Stimulated activated CD8-positive, alpha-beta memory T cell treated with anti-CD3 and anti-CD28 coated beads, Interleukin-2, amount 100 ng/mL, for 1 hour (primary cell): ENCODE measurements at places on chromosomes 3 and 15.

DNA sequence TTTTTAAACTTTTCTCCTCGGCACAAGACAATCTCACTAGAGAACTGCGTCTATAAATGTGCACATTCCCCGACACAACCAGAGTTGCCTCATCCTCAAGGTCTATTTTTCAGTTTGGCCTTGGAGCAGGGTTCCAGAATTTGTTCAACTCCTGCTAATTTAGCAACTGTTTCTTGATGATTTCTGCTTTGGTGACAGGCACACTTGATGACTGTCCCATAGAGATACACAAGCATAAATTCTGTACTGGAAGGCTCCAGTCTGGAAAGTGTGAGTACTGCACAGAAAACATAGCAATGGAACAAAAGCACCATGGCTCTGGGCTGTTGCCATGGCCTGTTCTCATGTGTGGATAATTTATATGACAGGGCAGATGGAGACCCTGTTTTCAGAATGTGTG lies 379.6 kb upstream of the PDZRN3 start:
- DNase-seq: no peak

- no peak for DNase-seq
Measured at GRCh38 chr3:117131259-117131658, 421.7 kb downstream of the TUSC7 start.

DNA sequence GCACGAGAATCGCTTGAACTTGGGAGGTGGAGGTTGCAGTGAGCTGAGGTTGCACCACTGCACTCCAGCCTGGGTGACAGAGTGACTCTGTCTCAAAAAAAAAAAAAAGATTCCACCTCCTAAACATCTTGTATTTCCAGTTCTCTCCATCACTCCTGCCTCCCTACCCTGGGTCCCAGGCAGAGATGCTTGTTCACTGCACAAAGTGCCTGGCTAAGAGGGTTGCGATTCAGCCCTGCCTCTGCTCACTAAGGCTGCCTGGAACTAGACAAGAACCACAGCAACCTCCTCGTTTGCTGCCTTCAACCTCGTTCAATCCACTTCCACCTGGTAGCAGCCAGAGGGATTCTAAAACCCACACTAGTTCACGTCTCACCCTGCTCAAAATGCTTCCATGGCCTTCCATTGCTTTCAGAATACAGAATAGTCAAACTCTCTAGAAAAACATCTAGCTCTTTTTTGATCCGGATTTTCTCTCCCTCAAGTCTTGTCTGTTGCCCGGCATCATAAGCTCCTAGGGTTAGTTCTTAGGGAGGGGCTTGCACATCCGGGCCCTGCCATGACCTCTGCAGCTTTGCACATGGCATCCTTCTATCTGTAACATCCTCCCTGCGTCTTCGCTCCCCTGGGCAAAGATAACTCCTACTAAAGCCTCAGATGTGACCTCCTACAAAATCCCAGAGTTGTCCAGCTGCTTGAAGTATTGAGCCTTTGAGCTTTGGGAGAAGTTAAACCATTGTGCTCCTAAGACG lies 1.0 kb upstream of the MCM2 start:
- DNase-seq: no peak

DNA sequence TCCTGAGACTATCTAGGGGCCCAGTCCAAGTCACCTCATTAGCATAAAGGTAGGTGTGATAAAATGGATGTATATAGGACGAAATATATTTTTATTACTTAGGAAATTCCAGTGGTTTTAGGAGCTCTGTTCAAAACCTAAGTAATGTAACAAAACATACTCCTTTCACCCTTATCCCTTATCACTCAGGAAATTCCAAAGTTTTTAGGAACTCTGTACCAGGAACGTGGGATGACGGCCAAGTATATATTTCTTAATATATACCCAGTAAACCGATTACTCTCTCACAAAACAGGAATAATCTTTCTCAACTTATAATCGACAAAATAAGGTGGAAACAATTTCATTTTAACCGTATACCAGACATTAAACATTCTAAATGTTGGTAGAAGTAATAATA lies 195.7 kb downstream of the ZPLD1 start:
- DNase-seq: no peak

- DNase-seq: no peak
Measured at GRCh38 chr3:40055361-40055760, 246.0 kb downstream of the MYRIP start.

GRCh38 chr3:195034101-195034500 lies 236.9 kb downstream of the XXYLT1 start:
- no peak for DNase-seq

DNA sequence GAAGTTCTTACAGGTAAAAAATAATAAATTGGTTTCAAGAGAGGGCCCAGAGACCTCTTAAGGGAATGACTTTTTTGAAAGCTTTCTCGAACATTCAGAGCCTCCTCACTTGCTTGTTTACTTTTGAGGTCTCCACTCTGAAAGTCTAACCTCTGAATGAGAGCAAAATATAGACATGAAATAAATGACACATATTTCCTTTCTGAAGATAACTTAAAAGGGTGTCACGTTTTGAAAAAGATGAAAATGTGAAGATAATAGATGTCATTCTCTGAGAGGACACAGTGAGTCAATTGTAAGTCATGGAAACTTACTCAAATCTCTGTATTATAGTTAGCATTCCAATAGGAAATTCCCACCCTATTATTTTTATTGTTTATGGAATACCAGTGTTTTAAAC lies 44.6 kb downstream of the HACD2 start:
- DNase-seq: no peak

- DNase-seq: no peak
Measured at GRCh38 chr3:194522579-194523046, 35.8 kb upstream of the ATP13A3 start.

- DNase-seq: no peak
Measured at GRCh38 chr15:40217166-40217824, 21.6 kb upstream of the PAK6 start.

DNA sequence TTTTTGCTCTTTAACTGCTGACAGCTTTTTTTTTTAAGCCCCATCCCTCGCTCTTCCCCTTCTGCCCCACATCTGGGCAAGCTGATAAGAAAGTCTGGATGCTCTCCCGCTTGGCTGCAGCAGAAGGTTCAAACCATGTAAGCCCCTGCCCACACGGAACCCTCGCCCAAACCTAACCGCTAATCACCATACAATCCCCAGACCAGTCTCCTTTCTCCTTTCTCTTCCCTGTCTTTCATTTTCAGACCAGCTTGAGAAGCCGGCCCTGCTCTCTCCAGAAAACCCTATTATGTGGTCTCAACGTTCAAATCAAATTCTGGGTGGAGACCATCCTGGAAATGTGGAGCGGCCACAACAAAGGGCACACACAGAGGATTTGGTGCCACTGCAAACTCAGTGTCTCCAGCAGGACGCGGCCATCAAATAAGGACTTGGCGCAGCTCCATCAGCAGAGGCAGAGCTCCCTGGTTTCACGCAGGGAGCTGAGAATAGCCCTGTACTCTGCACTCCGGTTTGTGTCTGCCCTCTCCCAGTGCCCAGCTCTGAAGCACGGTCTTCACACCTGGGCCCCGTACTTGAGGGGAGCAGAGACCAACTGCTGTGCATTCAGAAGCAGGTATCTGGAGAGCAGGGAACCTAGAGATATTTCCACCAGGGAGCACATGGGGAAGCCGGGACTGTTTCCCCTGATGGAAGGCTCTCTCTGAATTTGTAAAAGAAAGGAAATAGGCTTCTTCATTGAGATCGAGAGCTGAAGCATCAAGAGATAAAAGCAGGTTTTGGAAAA lies 92.6 kb downstream of the XXYLT1 start:
- DNase-seq: no peak

DNA sequence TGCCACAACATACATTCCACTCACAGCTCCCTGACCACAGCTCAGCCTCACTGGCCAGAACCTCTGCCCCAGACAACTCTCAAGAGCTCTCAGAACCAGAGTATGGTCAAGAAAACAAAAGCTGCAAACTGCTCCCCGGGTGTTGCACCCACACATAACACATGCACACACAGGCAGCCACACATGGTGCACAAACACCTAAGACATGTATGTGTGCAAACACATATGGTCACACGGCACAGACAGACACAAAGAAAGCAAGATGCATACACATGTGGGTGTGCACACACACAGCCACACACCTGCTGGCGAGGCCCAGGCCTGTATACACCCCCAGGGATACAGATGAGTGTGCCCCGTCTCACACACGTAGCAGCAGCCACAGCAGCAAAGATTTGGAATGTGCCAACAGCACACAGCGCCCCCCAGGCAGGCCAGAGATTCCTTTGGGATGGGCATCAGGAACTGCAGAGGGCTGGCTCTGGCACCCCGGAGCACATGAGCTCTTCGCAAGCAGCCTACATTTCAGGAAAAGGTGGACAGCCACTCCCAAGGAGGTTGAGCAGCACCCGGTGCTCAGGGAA lies 6.6 kb downstream of the KLF15 start:
- DNase-seq: no peak

DNA sequence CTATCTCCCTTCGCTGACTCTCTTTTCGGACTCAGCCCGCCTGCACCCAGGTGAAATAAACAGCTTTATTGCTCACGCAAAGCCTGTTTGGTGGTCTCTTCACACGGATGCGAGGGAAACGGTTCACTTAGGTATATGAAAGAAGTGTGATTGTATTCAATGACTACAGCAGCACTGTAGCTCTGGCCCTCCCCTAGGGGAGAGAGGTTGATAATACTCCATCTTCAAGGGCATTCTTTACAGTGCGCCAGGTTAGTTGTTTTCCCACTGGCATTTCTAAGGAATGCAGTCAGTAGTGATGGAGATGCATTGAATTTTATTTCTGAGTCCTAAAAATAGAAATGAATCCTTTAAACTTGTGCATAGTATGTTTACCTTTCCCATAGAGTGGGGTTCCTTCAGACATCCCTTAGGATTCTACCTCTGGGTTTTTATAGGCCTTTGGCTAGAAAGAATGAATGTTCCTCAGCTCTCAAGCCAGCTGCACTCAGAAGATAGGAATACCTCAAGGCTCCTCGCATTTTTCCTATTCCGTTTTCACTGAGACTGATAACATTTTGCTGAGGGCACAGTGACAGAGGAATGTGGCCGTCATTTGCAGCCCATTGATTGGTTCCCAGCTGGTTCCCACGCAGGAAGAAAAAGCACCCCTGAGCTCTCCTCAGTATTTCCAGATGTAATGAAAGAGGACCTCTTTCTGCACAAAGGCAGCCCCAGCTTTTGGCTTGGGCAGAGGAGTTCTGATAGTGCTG lies 131.8 kb upstream of the C2CD4B start:
- DNase-seq: no peak

- no peak for DNase-seq
Measured at GRCh38 chr15:79071901-79072300, 18.7 kb downstream of the RASGRF1 start.

DNA sequence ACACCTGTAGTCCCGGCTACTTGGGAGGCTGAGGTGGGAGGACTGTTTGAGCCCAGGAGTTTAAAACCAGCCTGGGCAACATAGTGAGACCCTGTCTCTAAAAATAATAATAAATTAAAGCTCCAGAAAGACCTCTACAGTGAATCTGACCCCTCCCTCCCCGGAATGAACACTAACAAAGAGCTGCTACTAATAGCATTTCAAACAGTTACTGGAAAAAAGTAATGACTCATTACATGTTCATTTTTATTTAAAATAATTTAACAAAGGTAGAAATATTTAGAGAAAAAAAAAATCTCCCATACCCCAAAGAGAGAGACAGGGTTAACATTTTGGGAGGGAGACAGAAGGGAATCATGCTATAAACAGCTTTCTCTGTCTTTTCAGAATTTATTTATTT lies 2.2 kb upstream of the UBA3 start:
- DNase-seq: no peak

GRCh38 chr15:78626381-78626995 lies 5.7 kb upstream of the CHRNA3 start:
- no peak for DNase-seq

DNA sequence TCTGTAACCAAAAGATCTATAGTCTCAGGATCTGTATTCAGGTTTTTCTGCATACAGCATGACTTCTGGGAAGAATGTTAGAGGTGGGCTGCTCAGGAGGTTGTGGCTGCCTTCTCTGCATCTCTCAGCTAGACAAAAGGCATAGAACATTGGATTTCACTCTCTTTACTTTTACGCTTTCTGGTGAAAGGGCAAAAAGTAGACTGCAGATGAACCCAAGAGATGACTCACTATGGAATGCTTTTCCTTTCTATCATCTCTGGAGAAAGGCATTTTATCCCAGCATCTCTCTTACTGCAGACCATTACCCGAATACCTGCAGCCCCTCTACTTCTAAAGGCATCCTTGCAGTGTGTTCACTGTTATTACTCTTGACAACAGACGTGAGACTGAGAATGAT lies 222.2 kb downstream of the WNT5A start:
- no peak for DNase-seq

DNA sequence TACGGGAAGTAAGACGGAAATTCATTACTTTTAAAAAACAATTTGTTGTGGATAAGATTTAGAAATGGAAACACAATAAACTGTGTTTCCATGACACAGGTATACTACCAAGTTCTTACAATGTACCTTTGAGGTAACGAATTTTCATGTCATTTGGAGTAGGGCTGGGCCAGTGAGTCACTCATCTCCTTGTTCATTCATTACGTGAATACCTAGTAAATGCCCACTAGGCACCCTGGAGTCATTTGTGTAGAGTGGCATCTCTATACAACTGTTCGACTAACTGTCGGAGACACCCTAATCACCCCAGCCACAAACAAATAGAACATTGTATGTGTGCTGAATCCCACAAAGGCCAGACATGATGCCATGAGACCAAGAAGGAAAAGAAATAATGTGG lies 94.8 kb downstream of the IGF1R start:
- no peak for DNase-seq

- DNase-seq: no peak
Measured at GRCh38 chr3:14494279-14494972, 45.7 kb downstream of the GRIP2 start.

- no peak for DNase-seq
Measured at GRCh38 chr3:195180490-195181112, 90.4 kb downstream of the XXYLT1 start.

GRCh38 chr3:5305684-5305989 lies 118.1 kb downstream of the EDEM1 start:
- DNase-seq: no peak

DNA sequence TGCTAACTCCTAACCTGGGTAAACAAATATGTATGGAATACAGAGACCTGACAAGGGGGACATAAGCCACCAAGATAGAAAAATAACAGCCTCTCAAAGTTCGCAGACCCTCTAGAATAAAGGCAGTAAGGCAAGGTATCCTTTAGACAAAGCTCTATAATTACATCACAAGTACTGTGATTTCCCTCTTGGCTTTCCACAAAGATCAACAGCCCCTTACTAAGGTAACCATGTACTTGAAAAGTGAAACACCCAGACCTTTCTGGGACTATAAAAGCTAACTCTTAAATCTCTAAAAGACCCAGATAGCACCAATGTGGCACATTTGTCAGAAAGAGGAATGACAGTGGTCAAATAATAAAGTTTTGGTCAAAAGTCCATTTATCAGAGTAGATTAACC lies 51.9 kb downstream of the TBL1XR1 start:
- DNase-seq: no peak

- DNase-seq: no peak
Measured at GRCh38 chr3:24591661-24592555, 97.3 kb upstream of the THRB start.

- DNase-seq: no peak
Measured at GRCh38 chr15:40333922-40334492, 6.7 kb downstream of the CCDC9B start.
